Dermis microvascular lymphatic vessel endothelial cell (primary cell): ENCODE measurements at places on chromosomes 2 and 18. TPM values are rescaled to one million over a fixed set of nuclear protein-coding genes. Genes with fewer than 3 reads are reported as not detected.

Gene STRADB
- total RNA-seq = 15.2 and 20.5 TPM in 2 replicates

DNA sequence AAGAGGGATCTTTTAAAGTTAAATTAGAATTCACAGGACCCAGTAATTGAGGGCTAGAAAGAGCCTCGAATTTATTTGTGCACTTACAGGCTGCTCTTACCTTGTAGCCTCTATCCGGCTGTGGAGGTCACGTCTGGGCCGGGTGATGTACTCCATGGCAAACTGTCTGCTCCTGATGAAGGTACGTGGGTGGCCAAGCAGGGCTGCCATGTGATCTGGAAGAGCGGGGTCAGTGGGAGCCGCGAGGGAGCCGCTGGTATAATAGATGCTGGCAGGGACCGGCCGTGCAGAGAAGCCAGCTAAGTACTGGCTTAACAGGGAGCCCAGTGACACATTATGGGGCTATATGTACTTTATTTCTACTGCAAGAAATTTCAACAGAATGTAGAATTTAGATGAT lies 59.2 kb downstream of the ADI1 start:
- no peak for DNase-seq

GRCh38 chr2:240136013-240136670 lies at the start of gene COPS9:
TSS of gene COPS9 (minus strand) at chr2:240136305. CDS start at chr2:240136284, 21 bp downstream.
- DNase-seq = peak; percentile 92

DNA sequence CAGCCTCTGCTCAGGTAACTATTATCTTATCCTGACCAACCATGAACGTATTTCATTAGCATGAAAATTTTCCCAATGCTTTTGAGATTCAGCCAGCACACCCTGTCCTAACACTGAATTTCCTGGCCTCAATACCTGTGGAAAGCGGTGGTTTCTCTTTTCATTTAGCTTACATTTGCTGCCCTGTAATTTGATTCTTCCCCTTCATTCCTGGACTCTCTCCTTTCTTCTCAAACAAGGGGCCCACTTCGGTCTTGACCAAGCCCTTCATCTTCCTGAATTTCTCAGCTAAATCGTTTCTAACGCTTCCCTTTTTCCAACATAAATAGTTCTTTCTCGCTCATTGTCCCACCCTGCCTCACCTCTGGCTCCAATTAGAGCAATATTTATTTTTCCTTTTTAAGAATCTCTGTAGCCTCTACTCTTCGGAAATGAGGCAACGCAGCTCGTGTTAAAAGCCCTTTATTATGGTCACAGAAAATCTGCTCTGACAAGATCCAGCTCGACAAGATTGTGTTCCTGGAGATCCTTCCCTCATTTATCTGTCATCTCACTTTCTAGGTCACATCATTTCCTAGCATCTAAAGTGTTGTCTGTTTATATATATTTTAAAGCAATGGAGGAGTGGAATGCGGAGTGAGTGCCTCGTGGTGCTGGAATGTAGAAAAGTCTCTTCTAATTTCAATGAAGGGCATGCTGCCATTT lies 49.5 kb upstream of the BCL11A start:
- DNase-seq = no peak

GRCh38 chr18:21820033-21820810 lies 79.6 kb downstream of the MIB1 start:
- DNase-seq = peak; percentile 37

DNA sequence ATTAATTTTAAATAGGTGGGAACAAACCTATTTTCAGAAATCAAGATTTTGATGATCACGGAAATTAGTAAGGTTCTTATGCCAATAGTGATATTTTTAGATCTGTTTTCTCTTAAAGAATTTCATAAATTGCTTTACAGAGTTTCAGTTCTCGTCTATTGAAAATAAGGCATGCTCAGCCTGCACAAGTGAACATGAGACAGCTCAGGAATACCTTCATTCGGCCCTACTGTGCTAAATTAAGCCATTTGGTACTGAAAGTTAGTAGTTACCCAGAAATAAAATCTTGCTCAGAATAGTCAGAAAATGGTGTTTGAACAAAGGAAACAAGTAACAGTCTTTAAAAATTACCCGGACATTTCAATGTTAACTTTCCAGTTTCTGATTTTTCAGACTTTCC lies 60.4 kb downstream of the DLGAP1 start:
- no peak for DNase-seq

- DNase-seq = no peak
Observed at GRCh38 chr2:75079575-75079974, 119.7 kb downstream of the TACR1 start.

DNA sequence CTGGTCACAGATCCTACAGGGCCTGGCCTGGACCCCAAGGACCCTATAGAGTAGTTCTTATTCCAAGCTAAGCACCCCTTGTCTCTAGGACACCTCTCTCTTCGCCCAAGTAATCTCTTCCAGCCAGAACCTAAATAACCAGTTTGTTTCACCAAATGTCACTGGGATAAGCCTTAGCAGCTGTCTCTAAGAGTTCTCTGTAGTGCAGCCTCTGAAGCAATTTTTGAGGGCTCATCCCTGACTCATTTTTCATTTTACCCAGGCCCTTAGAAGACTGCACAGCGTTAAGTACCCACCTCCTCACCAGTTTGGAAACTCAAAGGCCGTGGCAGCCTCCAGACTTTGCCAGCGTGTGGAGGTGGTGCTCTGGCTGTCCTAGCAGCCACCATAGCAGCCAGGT lies 290.1 kb upstream of the SIX2 start:
- DNase-seq = no peak

GRCh38 chr2:201257956-201258665 lies 2.2 kb upstream of the CASP8 start:
- DNase-seq = peak; percentile 89

Gene ADNP2
- total RNA-seq = 12.2 and 15.2 TPM in 2 replicates

- DNase-seq = no peak
Observed at GRCh38 chr2:144511226-144511810, 8.6 kb downstream of the ZEB2 start.

- no peak for DNase-seq
Observed at GRCh38 chr2:145743011-145743410, 1223.1 kb upstream of the ZEB2 start.
